NCI-H1092 (cell line): ENCODE measurements at places on chromosomes 2 and 18.

DNA sequence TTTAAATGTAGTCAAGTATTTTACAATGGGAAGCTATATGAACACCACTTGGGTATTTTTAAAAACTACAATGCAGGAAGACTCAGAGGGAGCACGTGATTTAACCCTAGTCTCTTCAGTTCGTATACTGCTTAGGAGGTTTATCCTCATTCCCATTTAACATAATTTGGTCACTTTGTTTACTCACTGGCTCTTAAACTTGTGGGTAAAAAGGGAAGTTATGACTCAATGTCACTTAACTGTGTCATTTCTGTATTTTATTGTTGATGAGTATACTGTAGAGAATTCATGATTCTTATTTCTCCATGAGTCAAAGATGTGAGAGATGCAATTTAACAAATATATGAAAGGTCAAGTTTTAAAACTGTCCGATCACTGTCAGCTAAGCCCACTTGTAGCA is 48.2 kb downstream of the SLC66A3 start:
- DNase-seq = no peak

- DNase-seq = no peak
These were observed 38.1 kb upstream of the OTX1 start for GRCh38 chr2:63012541-63012940.

GRCh38 chr18:57631697-57632096 is 10.1 kb upstream of the NARS1 start:
- DNase-seq = no peak

DNA sequence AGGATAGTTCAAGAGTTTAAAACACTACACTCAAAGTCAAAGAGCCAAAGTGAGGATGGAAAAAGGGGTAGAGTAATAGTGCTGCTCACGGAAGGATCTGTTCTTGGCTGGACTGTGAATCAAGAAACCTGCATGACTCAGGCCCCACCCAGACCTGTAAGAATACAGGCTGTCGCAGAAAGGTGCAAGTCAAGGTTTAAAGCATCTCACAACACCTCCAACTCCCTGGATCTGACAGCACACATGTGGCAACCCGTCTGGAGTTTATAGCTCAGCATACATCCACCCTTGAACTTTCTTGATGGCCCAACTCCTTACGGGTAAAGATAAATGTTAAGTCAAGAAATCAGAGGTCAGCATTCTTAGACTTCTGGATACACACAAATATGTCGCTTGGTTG is 6.3 kb downstream of the KIAA2012 start:
- no peak for DNase-seq

- DNase-seq = no peak
These were observed 17.3 kb downstream of the LYPD6B start for GRCh38 chr2:149055751-149056150.

- no peak for DNase-seq
These were observed 114.5 kb upstream of the STPG4 start for GRCh38 chr2:47269316-47270232.

- no peak for DNase-seq
These were observed 232.8 kb downstream of the CELF4 start for GRCh38 chr18:37332628-37333420.

DNA sequence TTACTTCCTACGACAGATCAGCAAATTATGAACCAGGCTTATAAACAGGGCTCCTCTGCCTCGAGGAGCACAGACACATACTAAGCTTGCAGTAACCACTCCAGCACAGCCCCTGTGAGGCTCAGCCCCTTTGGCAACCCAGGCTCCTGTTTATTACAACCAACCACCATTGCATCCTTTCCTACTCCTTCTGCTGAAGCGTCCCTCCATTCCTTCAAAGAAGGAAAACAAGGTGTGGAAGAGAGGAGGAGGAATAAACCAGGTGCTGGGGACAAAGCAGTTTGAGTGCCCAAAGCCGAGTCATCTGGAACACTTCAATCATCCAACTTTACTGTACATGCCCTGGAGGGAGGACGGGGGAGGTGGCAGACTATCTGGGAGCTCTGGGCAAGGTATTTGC is 87.2 kb upstream of the MGAT4A start:
- no peak for DNase-seq

DNA sequence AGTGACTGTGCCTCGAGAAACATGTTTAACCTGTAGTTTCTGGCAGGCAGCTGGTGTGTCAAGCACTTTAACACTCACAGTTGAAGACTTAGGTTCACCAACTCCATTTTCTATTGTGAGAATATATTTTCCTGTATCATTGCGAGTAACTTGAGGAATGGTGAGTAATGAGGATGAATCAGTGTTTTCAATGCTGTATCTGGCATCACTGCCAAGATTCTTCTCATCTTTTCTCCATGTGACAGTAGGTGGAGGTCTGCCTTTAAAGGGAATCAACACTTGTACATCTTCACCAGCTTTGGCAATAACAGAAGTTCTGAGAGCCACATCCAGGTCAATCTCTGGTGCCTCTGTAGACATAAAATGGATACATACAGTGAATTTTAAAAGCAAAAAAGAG is 72.8 kb downstream of the PLEKHA3 start:
- no peak for DNase-seq

- DNase-seq = peak; percentile 29
These were observed 417.9 kb downstream of the TGIF1 start for GRCh38 chr18:3867864-3868311.

GRCh38 chr18:27695503-27695902 is 481.4 kb downstream of the CDH2 start:
- DNase-seq = no peak

DNA sequence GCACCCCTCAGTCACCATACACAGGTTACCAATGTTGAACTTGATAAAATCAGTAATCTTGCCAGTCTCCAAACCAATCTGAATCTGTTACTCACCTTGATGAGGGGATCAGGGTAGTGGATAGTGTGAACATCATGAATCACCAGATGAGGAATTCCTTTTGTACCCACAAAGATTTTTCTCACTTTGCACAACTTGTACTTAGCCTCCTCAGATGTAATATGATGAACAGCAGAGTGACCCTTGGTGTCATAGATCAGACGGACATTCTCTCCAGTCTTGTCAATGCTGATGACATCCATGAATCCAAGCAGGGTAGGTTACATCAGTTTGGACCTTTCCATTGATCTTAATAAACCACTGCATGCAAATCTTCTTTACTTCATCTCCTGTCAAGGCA is 54.7 kb downstream of the MDH1 start:
- DNase-seq = no peak

DNA sequence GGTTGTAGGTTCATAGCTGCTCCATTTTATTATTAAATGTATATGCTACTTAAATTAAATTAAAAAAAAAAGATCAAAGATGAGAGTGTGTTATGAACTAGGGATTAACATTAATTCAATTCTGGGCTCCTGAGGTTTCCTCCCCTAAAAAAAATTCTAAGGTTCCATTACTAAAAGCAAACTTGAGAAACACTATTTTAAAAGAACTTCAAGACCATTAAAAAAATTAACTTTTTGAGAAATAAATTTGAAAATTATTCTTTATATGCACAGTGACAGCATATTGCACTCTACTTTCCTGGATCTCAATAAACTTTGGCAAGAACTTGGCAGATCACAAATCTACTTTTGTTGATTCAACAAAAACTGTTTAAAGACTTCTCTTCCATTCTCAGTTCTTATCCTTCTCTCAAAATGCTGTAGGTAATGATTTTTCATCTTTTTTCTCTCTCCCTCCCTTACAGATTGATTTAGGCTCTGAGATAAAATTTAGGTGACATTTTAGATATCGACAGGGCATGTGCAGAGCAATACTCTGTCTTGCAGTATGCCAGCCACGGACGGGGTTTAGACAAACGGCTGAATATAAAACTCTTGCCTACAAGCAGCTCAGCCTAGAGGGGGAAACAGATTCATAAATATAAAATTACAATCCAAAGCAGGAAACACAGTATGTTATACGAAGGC is 592 bp upstream of the MARS2 start:
- no peak for DNase-seq

- DNase-seq = no peak
These were observed 4.3 kb upstream of the HDAC4 start for GRCh38 chr2:239405071-239405470.

GRCh38 chr18:45412577-45412976 is 202.7 kb upstream of the SLC14A2 start:
- DNase-seq = no peak

DNA sequence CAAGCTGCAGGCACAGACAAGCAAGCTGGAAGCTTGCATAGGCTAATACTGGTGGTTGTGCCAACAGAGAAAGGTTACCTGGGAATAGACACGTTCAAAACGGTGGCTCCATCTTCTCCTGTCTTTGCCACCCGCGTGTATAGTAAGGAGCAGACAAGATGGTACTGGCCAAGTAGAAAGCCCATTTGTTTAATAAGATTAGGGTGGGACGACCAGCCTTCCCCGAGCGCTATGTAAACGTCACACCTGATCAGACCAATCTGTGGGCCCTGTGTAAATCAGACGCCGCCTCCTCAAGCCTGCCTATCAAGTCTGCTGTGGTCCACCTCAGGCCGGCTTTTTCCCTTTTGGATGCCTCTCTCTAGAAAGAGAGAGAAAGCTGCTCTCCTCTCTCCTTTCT is 189.2 kb downstream of the LAMA1 start:
- no peak for DNase-seq

GRCh38 chr18:37778417-37779165 is 213.0 kb upstream of the CELF4 start:
- DNase-seq = peak; percentile 72

- DNase-seq = no peak
These were observed 9.7 kb downstream of the HSBP1L1 start for GRCh38 chr18:79974025-79974654.

DNA sequence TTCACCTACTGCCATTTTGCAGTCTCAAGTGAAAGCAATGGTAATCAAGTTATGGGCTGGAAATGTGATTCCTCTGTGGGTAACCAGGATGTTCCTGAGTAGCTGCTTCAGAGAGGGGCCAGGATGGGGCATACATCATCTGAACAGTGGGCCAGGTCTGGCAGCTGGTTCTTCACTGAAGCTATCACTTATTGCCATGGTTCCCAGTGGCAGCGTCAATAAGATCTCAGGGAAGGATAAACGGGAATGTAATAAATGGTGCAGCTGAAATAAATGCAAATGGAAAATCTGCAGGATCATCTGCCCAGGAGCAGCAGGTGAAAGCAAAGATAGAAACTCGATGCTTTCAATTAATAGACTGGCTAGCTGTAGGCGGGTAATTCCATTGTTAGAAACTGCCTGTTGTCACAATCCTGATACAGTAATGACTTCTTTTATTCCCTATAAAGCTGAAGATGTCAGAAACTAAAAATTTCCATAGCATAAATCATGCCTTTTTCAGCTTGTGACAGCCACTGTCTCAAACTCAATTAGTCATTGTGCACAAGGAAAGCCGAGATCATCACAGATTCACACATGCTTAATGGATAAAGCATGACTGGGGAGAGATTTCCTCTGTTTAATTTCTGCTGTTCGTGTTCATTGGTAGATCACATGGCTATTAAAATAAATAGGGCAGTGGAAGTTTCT is 56.2 kb upstream of the CCDC85A start:
- peak; percentile 73 for DNase-seq

DNA sequence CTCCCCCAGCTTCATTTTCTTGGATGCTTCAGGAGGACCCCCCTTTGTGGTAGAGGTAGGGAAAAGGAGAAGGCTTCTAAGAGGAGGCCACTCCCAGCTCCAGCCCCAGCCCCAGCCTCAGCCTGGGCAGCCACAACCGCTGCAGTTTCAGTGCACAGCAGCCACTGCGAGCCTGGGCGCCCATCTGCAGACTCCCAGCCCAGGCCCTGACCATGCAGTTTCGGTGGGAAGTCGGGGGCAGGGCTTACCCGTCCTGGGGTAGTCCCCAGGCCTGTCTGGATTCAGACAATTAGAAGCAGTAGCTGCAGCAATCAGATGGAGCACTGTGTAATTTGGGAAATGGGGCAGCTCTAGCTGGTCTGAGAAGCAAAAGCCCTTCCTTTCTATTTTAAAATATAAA is 28.6 kb downstream of the ITM2C start:
- no peak for DNase-seq

DNA sequence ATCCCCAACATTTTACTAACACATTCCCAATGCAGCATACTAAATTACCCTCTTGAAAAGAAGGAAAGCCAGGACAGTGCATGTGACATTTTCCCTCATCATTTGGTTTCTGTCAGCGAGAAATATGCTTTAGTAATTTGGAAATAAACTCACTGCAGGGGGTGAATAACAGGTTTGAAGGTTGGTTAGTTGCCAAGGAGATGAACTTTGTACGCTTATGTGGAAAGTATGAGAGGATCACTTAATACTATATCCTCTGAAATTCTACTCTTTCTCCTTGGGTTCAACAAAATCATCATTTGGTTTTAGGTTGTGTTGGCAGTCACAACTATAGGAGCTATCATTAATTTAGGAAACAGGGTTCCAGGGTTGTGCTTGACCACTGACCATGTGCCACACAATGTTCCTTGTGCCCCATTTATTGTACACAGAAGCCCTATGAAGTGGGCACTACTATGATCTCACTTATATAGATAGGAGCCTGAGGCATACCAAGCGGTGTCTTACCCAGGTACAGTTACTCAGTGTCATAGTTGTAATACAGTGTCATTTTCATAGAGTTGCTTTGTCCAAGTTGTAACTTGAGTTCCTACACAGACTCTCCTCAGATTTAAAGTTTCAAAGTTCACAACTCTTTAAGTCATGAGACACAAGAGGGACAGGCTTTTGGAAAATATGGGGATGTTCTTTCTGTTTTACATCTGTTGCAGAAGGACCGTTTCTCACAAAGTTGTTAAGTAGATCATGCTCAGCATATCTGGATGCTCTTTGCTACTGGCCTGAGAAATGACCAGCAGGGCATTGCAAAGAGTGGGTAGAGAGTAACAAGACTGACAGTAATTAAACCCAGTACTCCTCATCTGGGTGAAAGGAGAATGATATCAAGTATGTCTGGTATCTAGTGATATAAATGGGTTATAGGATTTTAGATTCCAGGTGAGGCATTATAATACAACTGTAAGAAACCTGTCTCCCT is 91.8 kb downstream of the MAP4K4 start:
- DNase-seq = no peak

GRCh38 chr2:105498281-105498846 is 99.5 kb upstream of the FHL2 start:
- DNase-seq = no peak

GRCh38 chr2:39118786-39119499 is 1.9 kb downstream of the SOS1 start:
- no peak for DNase-seq
